Bronchial smooth muscle cell (primary cell): ENCODE measurements at places on chromosomes 16 and 17. TPM values are rescaled to one million over a fixed set of nuclear protein-coding genes. Genes with fewer than 3 reads are reported as not detected.

Gene C16orf54
- total RNA-seq, result not detected in 2 replicates

Gene XPO6
- 62.7 and 86.2 TPM in 2 replicates for total RNA-seq

Gene ANKFN1
- not detected in 2 replicates for total RNA-seq

Gene SF3B3
- total RNA-seq, result 53.7 and 60.4 TPM in 2 replicates

Gene NHLRC4
- total RNA-seq, result 1.1 and 4.7 TPM in 2 replicates

Gene CCDC200
- 0.16 TPM in 1 of 2 replicates, not detected in the other for total RNA-seq

Gene ZNF624
- 4.2 and 4.9 TPM in 2 replicates for total RNA-seq

Gene NBR1
- 72.9 and 100 TPM in 2 replicates for total RNA-seq

Gene TMEM11
- total RNA-seq, result 12.6 and 14.8 TPM in 2 replicates

Gene TMC7
- 0.52 and 0.79 TPM in 2 replicates for total RNA-seq

Gene GINS2
- 0.77 and 1.9 TPM in 2 replicates for total RNA-seq

Gene ITGAL
- total RNA-seq, result not detected in 2 replicates

Gene EPN3
- total RNA-seq, result not detected in 2 replicates

Gene UNC45B
- under 0.01 TPM in 1 of 2 replicates, not detected in the other for total RNA-seq

Gene CACNG5
- total RNA-seq, result not detected in 2 replicates

Gene CFAP52
- total RNA-seq, result 0.63 and 1.0 TPM in 2 replicates

Gene HES7
- total RNA-seq, result not detected in 2 replicates

Gene PKMYT1
- total RNA-seq, result 1.1 TPM in 1 of 2 replicates, not detected in the other

Gene MYH3
- total RNA-seq, result 0.16 and 0.60 TPM in 2 replicates

Gene AOC3
- total RNA-seq, result 0.16 and 1.9 TPM in 2 replicates

Gene CYB5B
- total RNA-seq, result 40.3 and 46.7 TPM in 2 replicates

Gene NUP85
- total RNA-seq, result 21.1 and 22.6 TPM in 2 replicates

Gene KRT12
- not detected in 2 replicates for total RNA-seq

Gene MYH11
- total RNA-seq, result under 0.01 and 0.09 TPM in 2 replicates

Gene SPN
- total RNA-seq, result under 0.01 TPM in 1 of 2 replicates, not detected in the other

Gene SULT1A4
- total RNA-seq, result 1.2 and 2.7 TPM in 2 replicates

Gene GJC1
- 10.2 and 12.6 TPM in 2 replicates for total RNA-seq

Gene B3GNT9
- 30.4 and 30.6 TPM in 2 replicates for total RNA-seq

Gene SCNN1B
- total RNA-seq, result not detected in 2 replicates

Gene CTRL
- 0.63 and 2.3 TPM in 2 replicates for total RNA-seq

Gene WFIKKN1
- 0.09 and 0.32 TPM in 2 replicates for total RNA-seq

Gene CDK3
- total RNA-seq, result 1.4 and 3.0 TPM in 2 replicates

Gene CNTNAP1
- total RNA-seq, result 23.4 and 39.4 TPM in 2 replicates
